ENCODE measurements at places on chromosomes 12 and 14.

DNA sequence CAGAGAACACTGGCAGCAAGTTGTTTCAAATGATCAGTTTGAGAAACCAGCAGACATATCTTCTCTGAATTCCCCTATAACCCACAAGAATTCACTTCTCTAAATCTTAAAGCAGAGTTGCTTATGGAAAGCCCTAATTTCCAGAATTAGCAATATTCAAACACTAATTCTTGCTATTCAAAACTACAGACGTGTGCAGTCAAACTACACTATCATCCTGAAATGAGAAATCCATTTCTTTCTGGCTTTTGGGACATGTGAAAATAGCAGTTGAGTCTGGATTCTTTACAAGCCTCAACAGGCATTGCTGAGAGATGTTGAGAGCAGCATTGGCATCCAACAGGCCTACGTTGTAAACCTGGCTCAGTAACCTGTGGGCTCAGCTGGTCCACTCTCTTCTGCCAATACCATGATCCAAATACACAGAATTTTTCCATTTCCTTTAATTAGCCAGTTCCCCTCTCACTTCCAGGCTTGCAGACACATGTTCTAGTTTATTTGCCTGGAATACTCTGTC, 74.6 kb upstream of the TMTC1 start:
- no peak for DNase-seq

DNA sequence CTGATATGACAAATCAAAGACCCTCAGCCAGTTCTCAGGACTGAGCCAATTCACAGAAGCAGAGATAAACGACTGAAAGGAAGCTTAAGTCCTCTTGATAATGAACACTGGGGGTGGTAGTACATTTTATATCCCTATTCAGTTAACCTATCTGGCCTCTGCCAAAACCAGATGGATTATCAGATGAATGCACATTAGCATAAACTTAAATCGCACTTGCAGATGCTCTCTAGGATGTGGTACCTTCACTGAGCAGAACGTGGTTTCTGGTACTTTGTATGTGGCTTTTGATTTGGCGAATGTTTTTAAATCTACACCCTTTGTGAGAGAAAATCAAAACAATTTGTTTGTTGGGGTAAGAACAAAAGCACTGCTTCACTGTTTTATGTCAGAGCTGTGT, 21.1 kb upstream of the TAS2R14 start:
- DNase-seq, result no peak

DNA sequence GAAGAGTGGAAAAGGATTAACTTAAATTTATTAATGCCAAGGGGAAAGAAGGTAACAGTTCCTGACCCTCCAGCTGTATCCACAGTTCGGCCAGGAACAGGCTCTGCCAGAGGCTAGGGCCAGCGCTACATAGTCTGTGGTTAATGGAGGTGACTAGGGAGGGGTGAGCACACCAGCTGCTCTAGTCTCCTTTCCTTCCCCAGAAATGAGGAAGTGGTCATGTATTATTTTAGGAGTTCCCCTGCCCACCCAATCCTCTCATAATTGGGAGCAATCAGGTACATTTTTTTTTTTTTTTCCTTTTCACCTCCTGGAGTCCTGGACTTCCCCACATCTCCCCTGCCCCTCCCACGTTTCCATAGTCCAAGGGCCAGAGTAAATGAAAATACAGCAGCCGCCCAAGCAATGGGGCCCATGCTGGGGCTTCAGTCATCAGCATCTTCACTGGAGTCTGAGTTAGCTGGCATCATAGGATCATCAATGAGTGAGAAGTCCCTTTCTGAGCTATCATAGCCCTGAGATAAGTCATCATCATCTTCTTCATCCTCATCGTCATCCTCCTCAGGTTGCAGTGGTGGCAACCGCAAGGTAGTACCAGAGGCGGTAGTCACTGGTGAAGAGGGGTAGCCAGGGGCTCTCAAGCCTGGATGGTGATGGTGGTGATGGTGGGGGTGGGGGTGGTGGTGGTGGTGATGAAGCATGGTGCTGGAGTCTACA, 1.5 kb upstream of the SUPT16H start:
- DNase-seq, result no peak

DNA sequence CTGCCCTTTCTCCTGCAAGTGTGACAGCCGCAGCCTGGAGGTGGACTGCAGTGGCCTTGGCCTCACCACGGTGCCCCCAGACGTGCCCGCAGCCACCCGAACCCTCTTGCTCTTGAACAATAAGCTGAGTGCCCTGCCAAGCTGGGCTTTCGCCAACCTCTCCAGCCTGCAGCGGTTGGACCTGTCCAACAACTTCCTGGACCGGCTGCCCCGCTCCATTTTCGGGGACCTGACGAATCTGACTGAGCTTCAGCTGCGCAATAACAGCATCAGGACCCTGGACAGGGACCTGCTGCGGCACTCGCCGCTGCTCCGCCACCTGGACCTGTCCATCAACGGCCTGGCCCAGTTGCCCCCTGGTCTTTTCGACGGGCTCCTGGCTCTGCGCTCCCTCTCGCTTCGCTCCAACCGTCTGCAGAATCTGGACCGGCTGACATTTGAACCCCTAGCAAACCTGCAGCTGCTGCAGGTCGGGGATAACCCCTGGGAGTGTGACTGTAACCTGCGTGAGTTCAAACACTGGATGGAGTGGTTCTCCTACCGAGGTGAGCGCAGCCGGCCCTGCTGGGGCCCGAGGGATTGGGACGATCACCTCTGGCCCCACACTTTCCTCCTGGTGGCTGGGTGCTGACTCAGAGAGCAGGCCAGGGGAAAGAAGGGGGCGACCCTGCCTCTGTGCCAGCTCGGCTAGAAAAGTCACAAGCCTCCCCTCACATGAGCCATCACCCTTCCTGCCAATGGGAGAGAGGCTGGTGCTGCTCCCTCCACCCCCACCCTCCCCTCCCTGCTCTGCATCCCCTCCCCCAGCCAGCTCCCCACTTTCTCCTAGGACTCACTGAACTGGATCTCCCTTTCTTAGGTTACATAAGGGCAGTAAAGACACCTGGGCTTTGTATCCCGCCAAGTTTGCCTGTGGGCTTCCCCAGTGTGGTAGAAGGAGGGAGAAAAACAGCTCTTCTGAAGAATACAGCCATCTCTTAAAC, 10.9 kb downstream of the LRTM2 start:
- no peak for DNase-seq

- DNase-seq, result no peak
These were observed 12.2 kb downstream of the GPR84 start for GRCh38 chr12:54352022-54352531.

GRCh38 chr14:28057359-28058296, 709.0 kb upstream of the FOXG1 start:
- DNase-seq, result no peak

GRCh38 chr12:115949675-115950074, 327.8 kb downstream of the MED13L start:
- DNase-seq, result no peak

DNA sequence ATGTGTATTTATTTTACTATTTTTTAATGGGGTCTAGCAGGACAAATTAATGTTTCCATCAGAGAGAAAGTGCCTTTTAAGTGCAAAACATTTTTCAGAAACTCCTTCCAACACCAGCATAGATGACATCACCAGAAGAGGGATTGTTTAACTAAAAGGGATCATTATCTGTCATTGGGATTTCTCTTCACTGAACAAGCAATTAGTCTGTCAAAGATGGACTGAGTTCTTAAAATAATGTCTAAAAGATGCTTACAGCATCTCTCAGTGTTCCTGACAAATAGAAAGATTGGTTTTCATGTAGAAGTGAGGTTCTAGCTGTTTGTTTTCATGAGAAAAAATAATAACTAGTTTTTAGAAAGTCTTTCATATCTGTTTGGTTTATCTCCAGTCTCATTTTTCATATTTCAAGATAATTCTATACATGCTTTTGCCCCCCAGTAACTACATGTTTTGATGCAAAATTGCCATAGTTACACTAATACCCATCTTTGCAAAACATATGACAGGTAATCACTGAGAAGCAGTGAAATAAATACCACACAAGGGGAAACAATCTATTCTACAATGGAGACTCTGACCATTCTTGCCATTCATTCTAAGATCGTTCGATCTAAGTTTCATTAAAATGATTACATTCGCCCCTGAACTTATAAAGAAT, 850.3 kb downstream of the GALC start:
- no peak for DNase-seq

DNA sequence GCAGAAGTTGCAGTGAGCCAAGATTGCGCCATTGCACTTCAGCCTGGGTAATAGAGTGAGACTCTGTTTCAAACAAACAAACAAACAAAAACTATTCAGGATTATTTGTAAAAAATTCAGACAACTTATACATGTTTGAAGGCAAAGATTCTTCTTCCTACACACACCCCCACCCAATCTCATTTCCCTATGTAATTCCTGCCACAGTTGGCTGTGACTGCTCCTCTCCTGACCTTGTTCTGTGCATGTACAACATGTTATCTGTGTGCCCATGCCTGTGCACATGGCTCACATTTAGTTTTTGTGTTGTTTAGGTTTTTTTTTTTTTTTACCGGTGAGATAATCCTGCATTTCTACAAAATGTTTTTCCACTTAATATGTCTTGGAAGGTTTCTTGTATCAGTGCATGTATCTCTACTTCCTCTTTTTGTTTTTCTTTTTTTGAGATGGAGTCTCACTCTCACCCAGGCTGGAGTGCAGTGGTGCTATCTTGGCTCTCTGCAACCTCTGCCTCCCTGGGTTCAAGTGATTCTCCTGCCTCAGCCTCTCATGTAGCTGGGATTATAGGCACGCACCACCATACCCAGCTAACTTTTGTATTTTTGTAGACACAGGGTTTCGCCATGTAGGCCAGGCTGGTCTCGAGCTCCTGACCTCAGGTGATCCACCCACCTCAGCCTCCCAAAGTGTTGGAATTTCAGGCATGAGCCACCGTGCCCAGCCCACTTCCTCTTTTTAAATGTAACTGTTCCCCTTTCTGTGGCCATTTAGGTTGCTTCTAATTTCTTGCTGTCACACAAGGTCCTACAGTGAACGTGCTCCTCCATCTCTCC, 8.7 kb downstream of the CFAP251 start:
- DNase-seq, result no peak

DNA sequence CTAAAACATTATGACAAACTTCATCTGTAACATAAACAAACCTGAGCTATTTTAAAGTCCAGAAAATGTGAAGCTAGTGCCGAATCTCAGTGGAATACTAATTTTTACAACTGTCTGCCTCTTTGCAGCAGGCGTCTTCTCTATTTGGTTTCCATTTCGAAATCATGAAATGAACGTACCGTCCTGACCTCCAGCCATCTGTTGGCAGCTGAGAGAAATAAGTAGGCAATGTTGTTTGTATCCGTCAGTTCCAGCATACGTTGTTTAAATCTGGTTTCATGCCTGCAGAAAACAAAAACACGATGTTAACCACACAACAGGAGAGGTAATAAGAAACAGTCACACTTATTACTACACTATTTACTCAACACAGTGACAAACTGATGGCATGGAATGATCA, 54.3 kb upstream of the KCNJ8 start:
- no peak for DNase-seq

DNA sequence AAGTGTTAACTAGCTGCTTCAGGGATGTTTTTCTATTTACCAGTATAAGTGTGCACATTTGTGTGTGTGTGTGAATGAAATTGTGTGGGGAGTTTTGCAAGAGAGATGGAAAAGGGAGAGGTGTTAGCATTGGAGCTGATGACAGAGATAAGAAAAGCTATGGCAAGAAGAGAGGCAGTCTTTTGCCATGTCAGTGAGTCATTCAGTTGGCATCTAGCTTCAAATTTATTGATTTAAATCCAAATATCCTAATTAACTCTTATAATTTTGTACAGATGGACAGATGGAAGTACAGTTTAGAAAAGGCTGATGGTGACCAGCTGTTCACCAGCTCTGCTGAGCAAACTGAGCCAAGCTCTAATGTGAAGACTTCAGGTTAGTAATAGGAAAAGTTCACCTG, 3.3 kb upstream of the BHLHE41 start:
- no peak for DNase-seq

DNA sequence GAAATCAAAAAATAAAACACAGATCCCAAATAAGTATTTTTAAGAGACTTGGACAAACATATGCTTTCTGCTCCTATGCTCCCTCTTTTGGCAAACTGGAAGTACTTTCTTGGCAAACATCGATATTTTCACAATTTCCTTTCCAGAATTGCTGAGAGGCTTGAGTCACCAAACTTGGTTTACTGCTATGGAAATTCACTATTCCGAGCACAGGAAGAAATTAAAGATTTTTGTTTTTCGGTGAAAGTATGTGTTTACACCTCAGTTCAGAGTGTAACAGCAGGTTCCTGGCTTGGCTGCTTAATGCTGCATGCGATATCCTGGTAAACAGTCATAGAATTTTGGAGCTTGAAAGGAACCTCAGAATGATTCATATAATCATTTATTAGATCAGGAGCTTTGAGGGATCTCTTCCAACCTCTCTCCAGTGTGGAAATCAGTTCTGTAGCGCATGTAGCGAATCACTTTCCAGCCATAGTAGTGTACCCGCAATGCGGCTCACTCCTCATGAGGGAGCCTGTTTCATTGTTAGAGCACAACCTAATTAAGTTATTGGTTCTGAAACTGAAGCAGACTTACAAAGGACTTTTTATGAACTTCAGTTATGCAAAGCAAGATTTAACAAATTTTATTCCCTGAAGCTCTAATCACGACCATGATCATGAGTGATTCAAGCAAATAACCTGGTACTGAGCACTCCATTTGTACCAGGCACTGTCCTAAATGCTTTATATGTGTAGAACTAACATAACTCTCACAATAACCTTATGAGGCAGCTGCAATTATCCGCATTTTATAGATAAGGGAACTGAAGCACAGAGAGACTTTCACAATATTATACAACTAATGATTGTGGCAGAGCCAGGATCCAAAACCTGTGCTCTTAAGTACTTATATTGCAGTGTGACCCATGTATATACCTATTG, 56.4 kb upstream of the ATP2A2 start:
- no peak for DNase-seq

- no peak for DNase-seq
These were observed 25.1 kb downstream of the SYNJ2BP start for GRCh38 chr14:70391493-70392391.

DNA sequence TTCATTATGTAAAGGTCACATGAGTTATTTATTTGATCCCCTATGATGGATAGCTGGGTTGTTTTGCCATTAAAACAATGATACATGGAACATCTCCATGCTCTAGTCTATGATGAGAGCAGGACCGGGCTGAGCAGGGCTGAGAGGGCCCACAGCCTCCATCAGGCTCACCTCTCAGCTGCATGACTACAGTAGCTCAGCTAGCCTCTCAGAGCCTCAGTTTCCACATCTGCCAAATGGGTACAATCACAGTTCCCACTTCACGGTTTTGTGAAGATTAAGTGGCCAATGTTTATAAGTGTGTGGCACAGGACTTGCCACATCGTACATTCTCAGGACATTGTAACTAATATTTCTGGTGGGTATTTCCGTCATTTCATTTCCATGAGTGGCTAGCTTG, 19.9 kb upstream of the MYL2 start:
- DNase-seq, result no peak

DNA sequence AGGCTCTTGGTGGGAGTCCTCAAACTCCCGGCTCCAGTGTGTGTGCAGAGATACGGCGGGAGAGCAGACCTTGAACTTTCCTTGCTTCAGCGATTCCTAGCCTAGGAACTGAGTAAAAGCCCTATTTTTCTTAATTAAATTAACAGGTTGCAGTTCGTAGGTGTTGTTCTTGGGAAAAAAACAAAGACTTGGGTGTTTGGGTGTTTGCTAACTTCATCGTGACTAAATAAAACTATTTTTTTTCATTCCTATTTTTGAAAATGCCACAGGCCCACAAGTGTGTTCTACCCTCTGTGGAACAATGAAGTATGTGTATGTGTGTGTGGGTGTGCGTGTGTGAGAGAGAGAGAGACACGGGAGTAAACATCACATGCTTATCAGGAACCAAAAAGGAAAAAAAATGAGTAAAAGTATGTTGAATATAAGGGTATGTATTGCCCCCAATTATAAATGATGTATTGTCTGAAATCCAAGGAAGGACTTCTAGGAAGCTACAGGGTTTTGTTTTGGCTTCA, 651 bp downstream of the TMEM117 start:
- no peak for DNase-seq
